ENCODE measurements at places on chromosomes 5 and 9. TPM values are rescaled to one million over a fixed set of nuclear protein-coding genes. Genes with fewer than 3 reads are reported as not detected.

- no peak overlapping the region for H3K27ac ChIP-seq
- no peak for DNase-seq
- H3K27me3 ChIP-seq, result no peaks in the 10 kb centered on the region
- no peak overlapping the region for H3K4me3 ChIP-seq
These were observed 38.4 kb downstream of the PTCH1 start for GRCh38 chr9:95478335-95478734.

GRCh38 chr5:166909040-166909439, 1382.4 kb upstream of the WWC1 start:
- H3K4me1 ChIP-seq, result no peaks in the 10 kb centered on the region
- no peaks in the 10 kb centered on the region for H3K36me3 ChIP-seq
- no peak overlapping the region for H3K27ac ChIP-seq
- DNase-seq, result no peak
- H3K4me3 ChIP-seq, result no peak overlapping the region

DNA sequence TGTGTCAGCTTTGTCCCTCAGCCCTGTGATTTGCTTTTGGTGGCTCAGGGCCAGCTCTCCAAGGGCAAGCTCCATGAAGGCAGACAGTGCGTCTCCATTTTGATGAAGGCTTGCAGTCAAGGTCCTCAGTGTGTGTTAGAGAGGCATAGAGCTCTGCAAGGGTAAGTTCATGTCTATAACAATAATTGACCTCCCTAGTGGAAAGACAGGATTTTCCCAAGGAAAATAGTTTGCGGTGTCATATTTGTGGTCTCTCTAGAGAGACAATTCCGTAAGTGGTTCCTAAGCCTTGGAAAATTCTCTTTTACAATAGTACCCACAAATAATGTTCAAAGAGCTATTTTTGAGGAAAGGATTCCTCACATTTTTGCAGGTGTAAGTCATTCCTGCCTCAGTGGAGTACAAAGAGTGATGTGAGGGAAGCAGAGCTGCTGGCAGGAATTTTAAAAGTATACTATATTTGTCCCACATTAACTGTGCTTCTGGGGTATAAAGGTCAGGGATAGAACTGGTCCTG, 40.2 kb downstream of the SLC1A3 start:
- no peak overlapping the region for H3K27ac ChIP-seq
- peaks cover 4% of the 10 kb centered on the region for H3K4me1 ChIP-seq
- no peak overlapping the region for H3K4me3 ChIP-seq
- DNase-seq, result no peak
- no peaks in the 10 kb centered on the region for H3K27me3 ChIP-seq

GRCh38 chr9:110802416-110803035, 133.9 kb downstream of the MUSK start:
- no peaks in the 10 kb centered on the region for H3K4me1 ChIP-seq
- H3K27me3 ChIP-seq, result no peaks in the 10 kb centered on the region
- H3K4me3 ChIP-seq, result no peak overlapping the region
- H3K36me3 ChIP-seq, result no peaks in the 10 kb centered on the region

Gene FLT4
- 38.6 TPM for total RNA-seq

GRCh38 chr9:86407022-86407421, 52.8 kb upstream of the TUT7 start:
- H3K4me3 ChIP-seq, result no peak overlapping the region
- no peaks in the 10 kb centered on the region for H3K36me3 ChIP-seq
- DNase-seq, result no peak
- H3K27me3 ChIP-seq, result no peaks in the 10 kb centered on the region
- H3K4me1 ChIP-seq, result peaks cover 22% of the 10 kb centered on the region

DNA sequence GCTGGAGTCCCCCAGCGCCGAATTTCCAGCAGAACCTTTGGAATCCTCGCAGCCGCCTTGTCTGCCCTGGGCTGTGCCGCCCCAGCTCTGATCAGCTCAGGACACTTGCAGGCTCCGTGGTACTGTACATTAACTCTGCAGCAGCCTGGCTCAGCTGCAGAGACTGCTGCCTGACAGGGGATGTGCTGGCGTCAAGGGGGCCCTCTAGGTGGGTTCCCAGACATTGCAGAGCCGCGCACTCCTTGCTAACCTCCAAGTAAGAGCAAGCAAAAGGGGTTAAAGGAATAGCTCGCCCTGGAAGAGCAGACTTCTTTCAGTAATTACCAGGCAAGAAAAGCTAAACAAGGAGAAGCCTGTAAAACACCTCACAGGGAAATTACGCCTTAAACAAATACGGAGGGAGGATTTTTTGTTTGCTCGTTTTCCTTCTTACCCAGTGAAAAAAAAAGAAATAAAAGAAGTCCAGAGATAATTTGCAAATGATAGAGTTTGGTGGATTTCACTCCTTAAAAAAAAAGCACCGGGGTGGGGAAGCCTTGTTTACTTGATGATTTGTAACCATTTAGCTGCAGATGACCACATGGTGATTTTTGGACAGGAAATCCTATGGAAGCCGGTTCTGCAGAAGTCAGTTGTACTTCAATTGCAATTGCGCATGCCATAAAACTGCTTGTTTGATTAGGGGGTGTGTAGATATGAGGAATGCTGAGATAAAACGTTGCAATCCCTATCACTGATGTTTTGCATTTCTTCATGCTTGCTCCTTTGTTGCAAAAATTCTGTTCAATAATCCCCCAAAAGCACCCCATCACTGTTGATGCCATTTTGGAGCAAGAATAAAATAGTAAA, 305.8 kb downstream of the PDE4D start:
- H3K27me3 ChIP-seq, result no peaks in the 10 kb centered on the region
- peaks cover 9% of the 10 kb centered on the region for H3K4me1 ChIP-seq
- peak overlapping the region; percentile 0 for H3K27ac ChIP-seq
- peak; percentile 68 for DNase-seq

DNA sequence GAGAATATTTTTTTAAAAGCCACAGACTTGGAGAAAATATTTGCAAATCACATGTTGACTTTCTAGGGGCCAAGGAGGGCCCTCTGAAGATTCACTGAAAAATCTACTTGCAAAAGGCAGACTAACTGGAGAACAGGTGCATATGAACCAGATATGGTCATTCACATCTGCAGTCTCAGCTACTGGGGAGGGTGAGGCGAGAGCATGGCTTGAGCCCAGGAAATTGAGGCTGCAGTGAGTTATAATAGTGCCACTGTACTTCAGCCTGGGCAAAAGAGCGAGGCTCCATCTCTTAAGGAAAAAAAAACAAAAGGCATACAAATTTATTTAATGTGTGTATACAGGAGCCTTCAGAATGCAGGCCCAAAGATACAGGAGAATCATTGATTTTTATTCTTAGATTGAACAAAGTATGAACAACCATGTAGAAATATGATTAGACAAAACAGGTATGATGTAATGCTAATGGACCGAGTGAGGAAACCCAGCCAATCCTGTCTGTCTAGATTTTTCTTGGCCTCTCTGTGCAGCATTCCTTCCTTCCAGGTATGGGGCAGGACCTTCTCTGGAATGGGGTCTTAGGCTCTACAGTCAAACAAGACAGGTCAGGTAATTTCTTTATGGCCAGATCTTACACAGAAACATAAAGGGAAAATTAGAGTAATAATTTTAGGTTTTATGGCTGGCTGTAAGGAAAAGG, 15.3 kb upstream of the SLC27A6 start:
- no peak overlapping the region for H3K4me3 ChIP-seq
- no peak for DNase-seq
- no peaks in the 10 kb centered on the region for H3K4me1 ChIP-seq
- no peak overlapping the region for H3K27ac ChIP-seq
- no peaks in the 10 kb centered on the region for H3K36me3 ChIP-seq

DNA sequence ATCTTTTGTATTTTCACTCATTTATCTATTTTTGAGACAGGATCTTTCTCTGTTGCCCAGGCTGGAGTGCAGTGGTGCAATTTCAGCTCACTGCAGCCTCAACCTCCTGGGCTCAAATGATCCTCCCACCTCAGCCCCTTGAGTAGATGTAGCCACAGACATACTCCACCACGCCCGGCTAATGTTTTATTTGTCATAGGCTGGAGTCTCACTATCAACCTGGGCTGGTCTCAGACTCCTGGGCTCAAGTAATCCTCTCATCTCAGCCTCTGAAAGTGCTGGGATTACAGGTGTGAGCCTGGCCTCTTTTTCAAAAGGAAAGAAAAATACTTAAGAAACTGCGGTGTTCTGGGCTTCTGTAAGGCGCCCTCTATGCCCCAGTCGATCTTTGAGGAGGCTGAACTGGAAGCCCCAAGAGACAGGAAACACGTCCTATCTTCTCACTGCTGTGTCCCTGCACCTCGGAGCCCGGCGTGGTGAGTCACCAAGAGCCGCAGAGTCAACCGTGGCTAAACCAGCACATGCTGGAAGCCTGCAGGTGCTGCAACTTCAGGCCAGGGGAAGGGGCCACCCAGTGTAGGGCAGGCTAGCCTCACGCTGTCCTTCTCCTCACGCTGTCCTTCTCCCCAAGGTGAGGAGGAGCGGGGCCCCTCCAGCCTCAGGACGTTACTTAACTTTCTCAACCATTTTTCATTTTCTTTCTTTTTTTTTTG, 15.2 kb upstream of the LHX3 start:
- peaks cover 31% of the 10 kb centered on the region for H3K36me3 ChIP-seq
- H3K4me3 ChIP-seq, result no peak overlapping the region
- no peak for DNase-seq
- no peaks in the 10 kb centered on the region for H3K4me1 ChIP-seq
- H3K27ac ChIP-seq, result no peak overlapping the region

Gene FREM1
- 7.0 TPM for total RNA-seq

- peaks cover 27% of the 10 kb centered on the region for H3K4me1 ChIP-seq
- H3K4me3 ChIP-seq, result no peak overlapping the region
- no peaks in the 10 kb centered on the region for H3K27me3 ChIP-seq
- no peak for DNase-seq
These were observed 58.5 kb downstream of the ZNF462 start for GRCh38 chr9:106921341-106921899.

Gene SH3PXD2B
- 46.2 TPM for total RNA-seq

All from upper lobe of right lung (tissue), 1 donor.